Activated CD4-positive, alpha-beta T cell treated with anti-CD3 and anti-CD28 coated beads for 4 hours (primary cell): ENCODE measurements at places on chromosomes 4 and X.

DNA sequence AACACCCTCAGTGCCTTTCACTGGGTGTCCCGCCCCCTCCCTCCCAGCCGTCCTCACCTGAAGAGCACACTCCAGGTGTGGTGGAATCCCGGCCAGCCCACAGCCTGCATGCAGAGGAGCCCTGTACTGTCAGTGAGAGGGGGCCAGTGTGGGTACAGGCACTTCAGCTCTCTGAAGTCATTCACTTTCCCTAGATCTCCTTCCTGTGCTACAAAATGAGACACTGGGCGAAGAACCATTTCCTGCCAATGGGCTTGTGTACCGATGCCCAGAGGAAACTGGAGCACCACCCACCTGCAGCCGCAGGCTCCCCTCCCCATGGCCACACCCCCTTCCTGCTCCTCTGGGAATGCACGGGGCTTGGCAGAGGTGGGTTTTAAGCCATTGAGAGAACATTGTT is 73.9 kb upstream of the C4orf50 start:
- no peak for DNase-seq

DNA sequence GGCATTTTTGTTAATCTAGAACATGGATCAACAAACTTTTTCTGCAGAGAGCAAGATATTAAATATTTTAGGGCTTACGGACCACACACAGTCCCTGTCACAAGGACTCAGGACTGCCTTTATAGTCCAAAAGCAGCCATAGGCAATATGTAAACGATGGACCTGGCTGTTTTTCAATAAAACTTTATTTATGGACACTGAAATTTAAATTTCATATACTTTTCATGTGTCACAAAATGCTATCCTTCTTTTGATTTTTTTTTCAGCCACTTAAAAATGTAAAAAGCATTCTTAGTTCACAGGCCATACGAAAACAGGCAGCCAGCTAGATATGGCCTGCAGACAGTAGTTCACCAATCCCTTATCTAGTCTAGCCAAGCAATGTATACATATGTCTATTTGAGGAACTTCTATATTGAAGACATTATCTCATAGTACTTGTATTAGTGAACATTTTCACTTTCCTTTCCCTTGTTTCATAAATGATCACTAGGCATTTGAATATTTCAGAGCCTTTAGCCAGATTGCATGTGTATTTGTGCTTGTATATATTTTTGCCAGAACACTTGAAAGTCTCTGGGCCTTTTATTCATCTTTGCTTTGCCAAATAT is 350.9 kb downstream of the RPA4 start:
- DNase-seq: no peak

DNA sequence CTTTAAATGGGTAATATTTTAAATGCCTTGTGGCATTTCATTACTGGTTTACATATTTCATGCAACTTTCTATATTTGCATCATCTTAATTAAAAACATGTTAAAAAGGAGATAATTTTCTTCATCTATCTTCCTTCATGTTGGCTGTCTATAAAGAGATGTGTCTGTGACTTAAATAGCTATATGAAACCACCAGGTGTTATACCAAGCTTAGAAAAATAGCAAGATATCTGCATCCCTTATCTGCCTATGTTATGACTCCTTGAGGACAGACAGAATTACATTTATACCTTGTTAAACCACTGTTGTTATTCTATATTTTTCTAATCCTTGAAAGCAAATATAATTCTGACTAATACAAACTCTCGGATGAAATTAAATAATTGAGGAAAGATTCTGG is 763.8 kb upstream of the GALNTL6 start:
- DNase-seq: no peak

GRCh38 chr4:54173281-54173912 is 55.7 kb upstream of the PDGFRA start:
- DNase-seq: no peak

DNA sequence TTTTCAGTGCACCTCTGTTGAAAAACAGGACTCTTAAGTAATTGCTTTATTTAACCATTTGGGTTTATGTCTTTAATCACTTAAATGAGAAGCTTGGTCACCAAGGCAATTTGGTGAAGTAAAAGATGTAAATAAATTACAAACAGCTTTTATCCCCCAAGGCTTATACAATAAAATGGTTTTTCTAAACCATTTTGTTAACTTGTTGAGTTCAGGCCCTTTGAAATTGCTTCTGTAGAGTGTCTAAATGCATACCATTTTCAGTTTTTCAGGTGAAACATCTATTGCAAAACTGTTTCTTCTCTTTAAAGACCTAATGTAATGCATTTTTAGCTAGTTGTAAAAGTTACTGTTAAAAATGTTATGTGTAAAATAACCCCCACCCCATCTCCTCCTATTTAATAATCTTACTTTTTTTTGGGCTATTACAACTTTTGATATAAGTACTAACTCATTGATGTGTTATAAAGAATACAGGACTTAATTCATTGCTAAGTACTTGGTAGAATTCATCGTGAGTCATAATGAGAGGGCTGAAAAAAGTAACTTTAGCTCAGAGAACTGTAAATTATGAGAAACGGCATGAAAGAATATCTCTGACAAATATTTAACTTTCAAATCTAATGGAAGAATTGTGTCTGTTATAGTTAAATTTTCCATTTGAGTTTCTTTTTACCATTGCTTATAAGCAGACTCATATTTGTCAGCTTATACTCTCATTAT is 4.5 kb downstream of the RAPGEF2 start:
- DNase-seq: no peak

DNA sequence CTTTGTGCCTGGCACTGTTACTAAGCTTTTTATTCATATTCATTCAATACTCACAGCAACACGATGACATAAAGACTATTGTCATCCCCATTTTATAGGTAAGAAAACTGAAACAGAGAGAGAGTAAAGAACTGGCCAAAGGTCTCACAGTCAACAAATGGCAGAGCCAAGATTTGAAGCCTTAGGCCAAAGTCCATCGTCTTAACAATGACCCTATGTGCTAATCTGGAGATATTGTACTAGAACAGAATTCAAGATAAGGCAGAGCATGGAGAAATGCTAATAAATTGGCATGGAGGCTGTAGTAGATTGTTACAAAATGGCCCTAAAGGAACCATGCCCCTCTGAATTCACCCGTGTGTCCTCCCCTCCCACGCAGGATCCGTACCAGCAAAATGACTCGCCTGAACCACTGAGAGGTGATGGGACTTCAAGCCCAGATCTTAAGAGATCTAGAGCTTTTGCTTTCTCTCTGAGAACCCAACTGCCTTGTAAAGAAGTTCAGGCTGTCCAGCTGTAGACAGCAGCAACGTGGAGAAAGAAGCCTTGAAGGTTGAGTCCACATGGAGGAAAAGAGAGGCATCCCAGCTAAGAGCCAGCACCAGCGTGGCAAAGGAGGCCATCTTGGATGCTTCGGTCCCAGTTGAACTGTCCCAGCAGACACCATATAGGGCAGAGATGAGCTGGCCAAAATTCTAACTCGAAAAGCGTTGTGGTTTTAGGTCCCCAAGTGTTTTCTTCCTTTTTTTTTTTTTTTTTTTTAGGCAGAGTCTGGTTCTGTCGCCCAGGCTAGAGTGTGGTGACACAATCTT is 52.8 kb upstream of the RBM47 start:
- DNase-seq: no peak

- no peak for DNase-seq
Measured at GRCh38 chr4:148030193-148030873, 298.4 kb downstream of the ARHGAP10 start.

DNA sequence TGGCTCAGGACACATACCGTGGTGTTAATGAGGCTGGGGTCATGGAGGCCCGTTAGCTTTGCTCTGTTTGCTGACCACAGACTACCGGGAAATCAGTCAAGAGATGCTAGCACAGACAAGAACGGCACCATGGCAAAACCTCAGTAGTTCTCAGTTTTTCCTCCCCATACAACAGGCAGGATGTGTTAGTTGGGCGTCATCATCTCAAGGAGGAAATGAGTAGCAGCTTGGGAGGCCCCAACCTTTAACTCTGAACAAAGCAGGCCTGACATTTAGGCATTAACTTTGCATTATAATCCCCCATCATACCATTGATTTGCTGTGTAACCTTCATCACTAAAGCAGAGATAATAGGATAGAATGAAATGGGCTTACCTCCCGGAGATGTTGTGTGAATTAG is 714.2 kb downstream of the RPA4 start:
- peak; percentile 1 for DNase-seq

DNA sequence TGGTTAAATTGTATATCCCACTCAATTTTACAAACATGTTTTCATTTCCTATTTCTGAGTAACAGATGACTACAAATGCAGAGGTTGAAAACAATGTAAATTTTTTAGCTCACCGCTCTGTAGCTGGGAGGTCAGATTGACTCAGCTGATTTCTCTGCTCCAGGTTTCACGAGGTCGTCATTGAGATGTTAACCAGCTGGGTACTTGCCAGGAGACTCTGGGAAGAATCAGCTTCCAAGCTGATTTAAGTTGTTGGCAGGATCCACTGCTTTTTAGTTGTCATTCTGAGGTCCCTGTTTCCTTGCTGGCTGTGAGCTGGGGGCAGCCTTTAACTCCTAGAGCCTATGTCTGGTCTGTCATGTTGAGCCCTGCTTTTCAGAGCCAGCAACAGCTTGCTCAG is 864.3 kb upstream of the AGA start:
- no peak for DNase-seq

GRCh38 chrX:50973199-50973598 is 62.7 kb downstream of the BMP15 start:
- no peak for DNase-seq

DNA sequence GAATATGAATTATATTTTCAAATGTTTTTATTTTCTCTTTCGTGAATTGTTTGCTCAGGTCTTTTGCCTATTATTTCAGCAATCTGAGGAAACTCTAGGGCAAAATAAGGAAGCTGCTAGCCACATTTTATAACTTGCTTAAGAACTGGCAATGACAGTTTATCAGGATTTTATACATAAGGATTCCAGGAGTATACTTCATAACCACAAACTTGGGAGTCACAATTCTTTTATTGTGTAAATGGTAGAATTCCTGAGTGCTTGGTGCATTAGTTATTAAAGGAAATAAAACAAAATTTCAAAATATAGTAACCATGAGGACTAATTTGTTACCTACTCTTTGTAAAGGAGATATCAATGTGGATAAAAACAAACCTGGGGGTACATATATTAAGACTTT is 54.4 kb downstream of the PALLD start:
- no peak for DNase-seq

GRCh38 chrX:119130911-119131310 is 3.3 kb upstream of the KIAA1210 start:
- no peak for DNase-seq

DNA sequence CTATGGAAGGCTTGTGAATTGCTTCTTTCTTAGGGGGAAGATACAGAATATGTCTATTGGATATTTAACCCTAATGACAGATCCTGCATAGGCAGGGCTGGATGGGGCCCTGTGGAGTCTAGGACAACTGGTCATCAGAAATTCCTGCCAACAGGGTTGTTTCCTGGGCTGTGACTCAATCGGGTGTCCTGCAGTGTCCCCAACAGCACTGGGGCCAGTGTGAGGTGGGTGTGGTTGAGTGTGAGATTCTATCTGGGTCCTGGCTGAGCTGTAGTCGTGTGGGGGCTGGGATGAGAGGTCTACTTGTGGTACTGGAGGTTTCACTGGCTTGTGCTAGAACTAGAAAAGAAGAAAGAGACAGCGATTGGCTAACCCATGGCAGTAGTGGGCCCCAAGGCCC is 87.3 kb upstream of the WDR1 start:
- no peak for DNase-seq

DNA sequence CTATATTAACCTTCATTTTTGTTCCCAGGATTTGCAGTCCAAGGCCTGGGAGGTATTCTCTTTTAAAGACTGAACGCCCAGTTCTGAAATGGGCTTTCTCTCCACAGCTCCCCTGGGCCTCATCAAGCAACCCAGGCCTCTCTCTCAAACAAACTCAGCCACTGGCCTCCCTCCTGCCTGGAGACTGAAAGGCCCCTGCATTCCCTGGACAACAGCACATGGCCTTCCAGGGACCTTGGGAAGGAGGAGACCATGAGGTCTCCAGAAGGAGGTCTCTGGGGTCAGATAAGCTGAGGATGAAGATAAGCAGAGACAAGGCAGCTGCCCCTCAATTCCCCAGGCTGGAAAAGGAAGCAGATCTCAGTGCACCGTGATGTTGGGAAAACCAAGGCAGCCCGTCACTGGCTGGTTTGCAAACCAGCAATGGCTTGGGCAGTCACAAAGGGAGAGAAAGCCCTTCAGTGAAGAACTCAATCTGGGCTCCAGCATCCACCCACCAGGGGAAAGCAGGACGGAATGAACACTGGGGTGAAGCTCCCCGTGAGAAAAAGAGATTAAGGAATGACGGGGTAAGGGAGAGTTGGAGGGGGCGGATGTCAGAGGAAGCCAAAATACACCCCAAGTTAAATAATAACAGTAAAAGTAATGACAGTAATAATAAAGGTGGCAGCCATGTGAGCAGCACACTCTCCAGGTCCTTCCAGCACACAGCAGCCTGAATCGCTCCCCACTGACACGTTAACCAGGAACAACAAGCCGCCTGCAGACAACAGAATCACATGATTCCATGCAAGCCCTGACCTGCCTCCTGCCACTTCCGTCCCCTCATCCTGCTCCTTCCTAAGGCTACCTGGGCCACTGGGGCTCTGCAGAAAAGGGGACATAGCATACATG is 22.3 kb downstream of the AMOT start:
- no peak for DNase-seq

DNA sequence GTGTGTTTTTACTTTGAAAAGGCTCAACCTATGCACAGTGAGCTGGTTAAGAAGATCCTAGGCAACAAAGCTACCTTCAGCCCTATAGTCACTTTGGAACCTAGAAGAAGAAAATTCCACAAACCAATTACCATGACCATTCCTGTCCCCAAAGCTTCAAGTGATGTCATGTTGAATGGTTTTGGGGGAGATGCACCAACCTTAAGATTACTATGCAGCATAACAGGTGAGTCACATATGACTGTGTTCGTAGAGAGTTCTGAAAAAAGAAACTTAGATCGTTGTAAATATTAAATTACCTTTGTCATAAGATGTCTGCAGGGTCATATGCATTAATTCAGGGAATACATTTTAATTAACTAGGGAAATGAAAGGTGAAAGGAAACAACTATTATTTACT is 287.1 kb downstream of the ANK2 start:
- DNase-seq: no peak

DNA sequence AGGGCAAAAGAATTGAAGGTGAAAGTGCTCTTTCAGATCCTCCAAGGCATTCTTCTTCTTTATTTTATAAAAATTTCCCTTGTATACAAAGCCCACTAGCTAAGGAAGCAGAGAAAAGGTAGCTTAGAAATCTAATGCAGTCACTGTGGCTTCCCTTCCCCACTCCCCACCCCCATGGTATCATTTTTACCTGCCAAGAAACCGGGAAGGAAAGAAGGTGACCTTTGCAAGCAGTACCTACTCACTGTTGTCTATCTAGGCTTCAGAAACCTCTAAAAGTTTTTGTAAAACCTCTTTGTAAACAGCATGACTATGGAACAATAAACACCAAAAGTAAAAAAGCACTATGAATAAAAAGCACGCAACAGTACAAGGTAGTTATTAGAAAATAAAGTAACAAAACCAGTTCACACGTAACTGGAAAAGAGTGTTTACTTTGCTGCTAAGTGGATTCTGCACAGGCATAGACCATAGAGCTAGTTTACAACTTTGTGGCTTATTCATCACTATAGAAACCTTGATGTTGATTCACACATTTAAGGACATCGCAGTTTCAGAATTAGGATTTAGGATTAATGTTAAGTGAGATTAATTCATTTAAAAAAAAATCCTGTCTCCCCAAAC is 109.6 kb upstream of the FTHL17 start:
- DNase-seq: no peak

- no peak for DNase-seq
Measured at GRCh38 chrX:24859211-24859841, 156.4 kb downstream of the ARX start.
